ENCODE measurements at places on chromosomes 7 and 10.

DNA sequence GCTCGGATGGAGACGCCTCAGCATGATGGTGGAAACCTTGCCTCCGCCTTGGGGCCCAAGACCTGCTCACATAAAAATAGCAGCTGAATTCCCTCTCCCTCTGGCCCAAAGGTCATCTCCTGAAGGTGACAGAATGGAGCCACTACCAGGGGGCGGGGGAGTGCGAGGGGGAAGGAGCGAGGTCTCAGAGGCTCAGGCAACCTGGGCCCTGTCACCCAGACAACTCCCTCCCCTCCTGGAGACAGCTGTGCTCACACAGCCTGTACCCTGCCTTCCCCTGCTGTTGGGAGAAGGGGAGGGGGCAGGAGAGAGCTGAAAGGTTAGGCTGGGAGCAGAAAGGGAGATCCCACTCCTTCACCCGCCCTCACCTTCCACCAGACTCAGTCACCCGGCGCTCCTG lies 173.0 kb upstream of the RHEB start:
- DNase-seq, result no peak

DNA sequence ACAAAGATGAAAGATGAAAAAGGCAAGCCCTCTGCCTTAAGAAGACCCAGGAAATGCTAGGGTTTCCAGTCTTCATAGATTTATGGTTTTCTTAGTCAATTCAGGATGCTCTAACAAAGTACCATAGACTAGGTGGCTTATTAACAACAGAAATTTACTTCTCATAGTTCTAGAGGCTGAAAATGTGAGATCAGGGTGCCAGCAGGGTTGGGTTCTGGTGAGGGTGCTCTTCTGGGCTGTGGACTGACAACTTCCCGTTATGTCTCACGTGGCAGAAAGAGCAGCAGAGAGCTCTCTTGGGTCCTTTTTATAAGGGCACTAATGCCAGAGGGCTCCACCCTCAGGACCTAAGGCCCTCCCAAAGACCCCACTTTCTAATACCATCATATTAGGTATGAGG lies 23.7 kb downstream of the ELMO1 start:
- no peak for DNase-seq

DNA sequence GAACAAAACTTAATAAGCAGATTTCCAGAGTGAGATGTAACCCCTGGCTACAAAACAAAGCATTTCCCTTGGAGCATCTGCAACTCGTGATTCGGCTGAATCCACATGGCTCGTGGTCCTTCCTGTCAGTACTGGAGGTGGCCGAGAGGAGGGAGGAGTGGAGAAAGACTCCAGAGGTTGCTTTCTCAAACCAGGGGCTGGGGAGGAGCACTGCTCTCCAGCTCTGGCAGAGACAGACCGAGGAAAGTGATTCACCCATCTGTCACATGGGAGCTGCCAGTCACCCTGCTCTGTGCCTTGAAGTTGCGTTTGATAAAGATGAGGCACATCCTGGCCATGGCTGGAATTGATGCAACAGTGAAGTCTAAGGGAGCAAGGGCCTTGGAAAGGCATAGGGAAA lies 72.7 kb downstream of the COL13A1 start:
- DNase-seq, result no peak

DNA sequence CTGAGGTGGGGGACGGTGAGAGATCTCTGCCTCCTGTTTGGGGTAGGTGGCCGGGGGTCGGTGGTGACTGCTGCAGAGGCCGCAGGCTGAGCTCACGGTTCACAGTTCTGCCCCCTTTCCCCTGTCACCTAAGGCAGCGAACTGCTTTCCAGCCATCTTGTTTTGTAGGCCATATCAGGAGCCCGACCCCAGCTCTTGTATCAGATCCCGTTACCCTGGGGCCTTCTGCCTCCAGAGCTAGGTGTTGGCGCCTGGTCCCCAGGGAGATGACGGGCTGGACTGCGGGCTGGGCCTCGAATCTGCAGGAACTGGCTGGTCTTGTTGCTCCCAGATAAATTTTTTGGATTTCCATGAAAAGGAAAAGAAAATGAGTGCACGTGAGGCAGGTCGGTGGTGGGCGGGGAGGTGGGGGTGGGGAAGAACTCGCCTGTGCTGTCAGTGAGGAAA lies 183.0 kb downstream of the DNAJB6 start:
- DNase-seq, result no peak

GRCh38 chr10:132665946-132666704 lies 119.8 kb downstream of the NKX6-2 start:
- no peak for DNase-seq

GRCh38 chr10:111116762-111117445 lies 40.1 kb downstream of the ADRA2A start:
- no peak for DNase-seq

DNA sequence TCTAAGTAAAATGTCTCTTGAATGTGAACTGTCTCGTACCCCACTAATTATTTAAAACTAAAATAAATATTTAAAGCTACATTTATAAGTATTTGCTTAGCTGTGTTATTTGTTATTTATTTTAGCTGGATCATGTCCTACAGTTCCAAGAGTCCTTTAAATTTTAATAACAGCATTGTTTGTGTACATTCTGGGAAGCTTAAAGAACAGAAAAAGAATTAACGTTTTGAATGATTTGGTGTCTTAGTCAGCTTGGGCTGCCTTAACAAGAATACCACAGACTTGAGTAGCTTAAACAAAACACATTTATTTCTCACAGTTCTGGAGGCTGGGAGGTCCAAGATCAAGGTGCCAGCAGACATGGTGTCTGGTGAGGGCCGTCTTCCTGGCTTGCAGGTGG lies 107.4 kb downstream of the ITIH5 start:
- DNase-seq, result no peak

GRCh38 chr7:90833443-90833842 lies 237.3 kb downstream of the CDK14 start:
- no peak for DNase-seq
